GM23338 (cell line): ENCODE measurements at places on chromosomes 3 and 15. TPM values are rescaled to one million over a fixed set of nuclear protein-coding genes. Genes with fewer than 3 reads are reported as not detected.

The EPHB3 gene
- polyA plus RNA-seq: 0.54 and 0.57 TPM in 2 replicates

GRCh38 chr3:143170074-143170473 lies 50.5 kb downstream of the CHST2 start:
- DNase-seq: no peak
- no peak overlapping the region for H3K27ac ChIP-seq
- no peaks in the 10 kb centered on the region for H3K36me3 ChIP-seq
- peaks cover 4% of the 10 kb centered on the region for H3K4me1 ChIP-seq
- H3K4me3 ChIP-seq: no peak overlapping the region
- no peaks in the 10 kb centered on the region for H3K27me3 ChIP-seq

GRCh38 chr3:175192536-175192935 lies 333.4 kb downstream of the NAALADL2 start:
- no peaks in the 10 kb centered on the region for H3K4me1 ChIP-seq
- no peaks in the 10 kb centered on the region for H3K27me3 ChIP-seq
- no peaks in the 10 kb centered on the region for H3K36me3 ChIP-seq
- no peak for DNase-seq
- H3K27ac ChIP-seq: no peak overlapping the region

DNA sequence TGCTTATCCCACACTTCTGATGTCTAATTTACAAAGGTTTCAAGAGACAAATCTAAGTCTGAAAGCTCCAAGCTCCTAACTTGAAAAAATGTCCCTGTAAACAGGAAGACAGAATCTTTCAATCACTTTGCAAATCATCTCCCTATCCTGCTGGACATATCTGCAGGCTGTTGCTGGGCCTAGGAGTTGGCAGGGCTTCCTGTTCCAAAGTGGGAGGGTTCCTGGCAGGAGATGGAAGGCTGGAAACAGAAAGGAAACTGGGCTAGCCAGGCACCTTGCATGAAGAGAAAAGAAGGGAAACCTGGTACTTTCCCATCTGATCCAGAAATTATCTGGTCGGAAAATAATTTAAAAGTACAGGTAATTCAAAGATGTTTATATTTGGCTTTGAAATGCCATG lies 227.3 kb upstream of the IL12A start:
- H3K4me3 ChIP-seq: no peak overlapping the region
- H3K4me1 ChIP-seq: peaks cover 29% of the 10 kb centered on the region
- no peak overlapping the region for H3K27ac ChIP-seq
- DNase-seq: no peak
- H3K27me3 ChIP-seq: peaks cover 10% of the 10 kb centered on the region; the same call in 1 of the 2 replicates

- no peak overlapping the region for H3K27ac ChIP-seq
- no peaks in the 10 kb centered on the region for H3K27me3 ChIP-seq
- no peak overlapping the region for H3K4me3 ChIP-seq
Observed at GRCh38 chr3:126107957-126108675, 24.2 kb upstream of the SLC41A3 start.

GRCh38 chr3:68288085-68288484 lies 633.7 kb upstream of the SUCLG2 start:
- no peaks in the 10 kb centered on the region for H3K36me3 ChIP-seq
- DNase-seq: no peak
- no peaks in the 10 kb centered on the region for H3K27me3 ChIP-seq
- no peak overlapping the region for H3K27ac ChIP-seq
- H3K4me3 ChIP-seq: no peak overlapping the region

- no peaks in the 10 kb centered on the region for H3K4me1 ChIP-seq
- H3K36me3 ChIP-seq: no peaks in the 10 kb centered on the region
- no peak overlapping the region for H3K4me3 ChIP-seq
- no peaks in the 10 kb centered on the region for H3K27me3 ChIP-seq
Observed at GRCh38 chr3:25073423-25073822, 354.6 kb upstream of the RARB start.

DNA sequence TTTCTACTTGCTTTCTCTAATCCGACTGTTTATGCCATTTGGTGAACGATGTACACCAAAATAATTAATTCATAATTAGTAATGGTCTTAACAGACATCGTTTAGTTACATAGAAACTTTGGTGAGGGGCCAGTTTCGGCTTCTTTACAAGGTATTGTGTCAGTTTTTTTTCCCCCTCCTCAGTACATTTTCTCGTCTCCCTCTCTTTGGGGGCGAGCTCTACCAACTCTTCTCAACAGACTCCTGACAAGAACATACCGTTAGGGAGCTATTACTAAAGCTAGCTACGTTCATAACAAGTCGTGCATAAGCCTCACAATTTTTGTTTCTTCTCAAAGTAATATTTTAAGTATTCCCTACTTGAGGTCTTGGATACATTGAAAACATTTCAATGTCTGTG lies 1.4 kb downstream of the U2SURP start:
- peak overlapping the region; percentile 91; the same call in 1 of the 2 replicates for H3K27ac ChIP-seq
- peaks cover 21% of the 10 kb centered on the region for H3K4me1 ChIP-seq
- no peaks in the 10 kb centered on the region for H3K36me3 ChIP-seq

- peak; percentile 25 for DNase-seq
- no peaks in the 10 kb centered on the region for H3K36me3 ChIP-seq
- H3K27ac ChIP-seq: no peak overlapping the region
- H3K27me3 ChIP-seq: no peaks in the 10 kb centered on the region
Observed at GRCh38 chr15:94840794-94841783, 609.7 kb downstream of the MCTP2 start.

GRCh38 chr15:68595260-68595564 lies 16.4 kb downstream of the CORO2B start:
- H3K36me3 ChIP-seq: no peaks in the 10 kb centered on the region
- H3K27ac ChIP-seq: no peak overlapping the region
- H3K27me3 ChIP-seq: no peaks in the 10 kb centered on the region
- no peak overlapping the region for H3K4me3 ChIP-seq
- DNase-seq: no peak

The CP gene
- 2.3 and 3.6 TPM in 2 replicates for polyA plus RNA-seq

GRCh38 chr3:107931326-107931725 lies 159.5 kb downstream of the CD47 start:
- no peak overlapping the region for H3K4me3 ChIP-seq
- no peak overlapping the region for H3K27ac ChIP-seq
- DNase-seq: no peak
- no peaks in the 10 kb centered on the region for H3K36me3 ChIP-seq
- peaks cover 15% of the 10 kb centered on the region for H3K27me3 ChIP-seq

DNA sequence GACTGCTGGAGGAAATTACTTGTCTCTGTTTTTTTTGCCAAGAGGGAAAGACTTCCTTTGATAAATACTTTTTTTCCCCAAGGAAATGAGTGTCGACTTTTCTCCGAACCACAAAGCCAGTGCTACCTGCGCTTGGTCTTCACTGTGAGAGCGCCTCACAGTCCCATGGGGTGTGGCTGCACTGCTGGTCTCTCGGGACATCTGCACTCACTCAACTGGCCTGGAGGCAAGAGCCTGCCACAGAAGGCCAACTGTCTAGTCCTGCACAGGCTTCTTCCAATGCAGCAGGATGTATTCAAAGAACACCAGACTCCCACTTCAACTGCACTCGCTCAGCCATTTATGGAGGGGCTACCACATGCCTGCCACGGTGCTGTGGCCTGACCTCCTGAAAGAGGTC lies 40.6 kb upstream of the CGNL1 start:
- no peak overlapping the region for H3K4me3 ChIP-seq
- H3K4me1 ChIP-seq: no peaks in the 10 kb centered on the region
- H3K27me3 ChIP-seq: no peaks in the 10 kb centered on the region
- H3K27ac ChIP-seq: no peak overlapping the region
- no peaks in the 10 kb centered on the region for H3K36me3 ChIP-seq

- no peaks in the 10 kb centered on the region for H3K4me1 ChIP-seq
- no peak for DNase-seq
- peaks cover 69% of the 10 kb centered on the region for H3K36me3 ChIP-seq
- no peaks in the 10 kb centered on the region for H3K27me3 ChIP-seq
- no peak overlapping the region for H3K27ac ChIP-seq
Observed at GRCh38 chr3:52210550-52211046, 12.6 kb downstream of the ALAS1 start.

GRCh38 chr15:65286069-65286703 lies 497 bp downstream of the PARP16 start:
- no peaks in the 10 kb centered on the region for H3K36me3 ChIP-seq
- DNase-seq: peak; percentile 76
- H3K27me3 ChIP-seq: peaks cover 29% of the 10 kb centered on the region
- H3K4me1 ChIP-seq: peaks cover 14% of the 10 kb centered on the region

DNA sequence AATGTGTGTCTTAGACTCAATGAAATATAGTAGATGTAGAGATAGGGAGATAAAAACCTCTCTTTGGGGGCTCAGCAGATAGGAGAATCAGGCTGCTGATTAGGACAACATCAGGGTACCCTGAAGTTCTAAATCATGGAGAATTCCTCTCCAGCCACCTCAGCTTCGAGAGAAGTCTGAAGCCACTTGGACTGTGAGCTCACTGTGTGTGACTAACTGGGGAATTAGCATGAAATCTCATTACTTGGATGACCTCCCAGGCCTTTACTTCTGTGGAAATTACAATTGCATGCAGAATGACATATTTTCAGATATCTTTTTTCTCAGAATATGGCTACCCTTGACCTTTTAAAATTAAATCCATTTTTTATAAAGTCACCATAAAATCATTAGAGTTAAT lies 128.0 kb upstream of the MRPL3 start:
- no peaks in the 10 kb centered on the region for H3K4me1 ChIP-seq
- no peak for DNase-seq
- H3K4me3 ChIP-seq: no peak overlapping the region
- H3K27ac ChIP-seq: no peak overlapping the region

DNA sequence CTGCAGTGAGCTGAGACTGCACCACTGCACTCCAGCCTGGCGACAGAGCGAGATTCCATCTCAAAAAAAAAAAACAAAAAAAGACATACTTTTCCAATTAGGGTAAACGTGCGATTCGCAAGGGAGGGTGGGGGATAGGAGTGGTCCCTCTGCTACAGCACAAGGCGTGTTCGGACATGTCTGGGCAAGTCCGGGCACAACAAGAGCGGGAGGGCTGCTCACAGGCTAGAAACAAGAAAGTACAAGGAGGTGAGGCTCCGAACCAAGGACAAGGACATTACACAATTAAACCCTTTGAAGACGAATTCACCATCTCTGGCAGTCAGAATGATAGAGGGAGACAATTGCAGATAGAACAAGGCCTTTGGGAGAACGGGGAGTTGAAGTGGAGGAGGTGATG lies 32.2 kb upstream of the BCL2A1 start:
- H3K4me3 ChIP-seq: no peak overlapping the region
- H3K4me1 ChIP-seq: no peaks in the 10 kb centered on the region; the same call in 1 of the 2 replicates
- DNase-seq: peak; percentile 35
- H3K27me3 ChIP-seq: no peaks in the 10 kb centered on the region
- peak overlapping the region; percentile 82 for H3K27ac ChIP-seq

The HAPLN3 gene
- polyA plus RNA-seq: 21.4 and 22.7 TPM in 2 replicates

The NR1I2 gene
- 0.89 and 1.4 TPM in 2 replicates for polyA plus RNA-seq

The RFC4 gene
- 60.3 and 73.3 TPM in 2 replicates for polyA plus RNA-seq

- H3K36me3 ChIP-seq: no peaks in the 10 kb centered on the region
- H3K4me3 ChIP-seq: no peak overlapping the region
- no peak overlapping the region for H3K27ac ChIP-seq
- no peaks in the 10 kb centered on the region for H3K4me1 ChIP-seq
- DNase-seq: no peak
- H3K27me3 ChIP-seq: no peaks in the 10 kb centered on the region
Observed at GRCh38 chr3:177375316-177375715, 178.0 kb upstream of the TBL1XR1 start.

- H3K4me1 ChIP-seq: peaks cover 24% of the 10 kb centered on the region
- H3K36me3 ChIP-seq: no peaks in the 10 kb centered on the region
- no peak overlapping the region for H3K4me3 ChIP-seq
- DNase-seq: peak; percentile 50
Observed at GRCh38 chr3:112092496-112093179, 6.4 kb downstream of the C3orf52 start.

GRCh38 chr3:4731543-4732111 lies 238.5 kb downstream of the ITPR1 start:
- H3K27me3 ChIP-seq: no peaks in the 10 kb centered on the region
- no peak overlapping the region for H3K27ac ChIP-seq
- H3K4me3 ChIP-seq: no peak overlapping the region
- peaks cover 26% of the 10 kb centered on the region for H3K4me1 ChIP-seq
- DNase-seq: no peak

The SEMA6D gene
- polyA plus RNA-seq: 0.37 and 0.64 TPM in 2 replicates

DNA sequence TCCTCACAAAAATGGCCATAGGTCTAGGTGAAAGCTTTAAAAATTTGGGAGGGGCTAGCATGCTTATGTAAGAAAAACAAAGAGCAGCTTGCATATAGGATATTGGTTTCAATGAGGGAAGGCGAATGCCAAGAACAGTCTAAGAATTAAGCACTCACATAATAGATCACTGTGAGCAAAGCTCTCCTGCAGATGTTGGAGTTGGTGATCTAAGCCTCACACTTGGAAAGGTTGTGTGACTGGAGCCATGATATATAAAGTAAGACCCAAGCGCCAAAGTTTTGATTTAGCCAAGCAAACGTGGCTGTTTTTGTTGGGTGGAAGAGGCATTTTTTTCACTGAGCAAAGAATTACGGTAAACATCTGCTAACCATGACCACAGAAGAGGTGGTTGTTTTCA lies 237.5 kb downstream of the FOXP1 start:
- no peaks in the 10 kb centered on the region for H3K36me3 ChIP-seq
- no peak for DNase-seq
- H3K4me1 ChIP-seq: no peaks in the 10 kb centered on the region
- H3K27ac ChIP-seq: no peak overlapping the region
- H3K4me3 ChIP-seq: no peak overlapping the region

The ARL13B gene
- polyA plus RNA-seq: 13.8 and 17.1 TPM in 2 replicates

DNA sequence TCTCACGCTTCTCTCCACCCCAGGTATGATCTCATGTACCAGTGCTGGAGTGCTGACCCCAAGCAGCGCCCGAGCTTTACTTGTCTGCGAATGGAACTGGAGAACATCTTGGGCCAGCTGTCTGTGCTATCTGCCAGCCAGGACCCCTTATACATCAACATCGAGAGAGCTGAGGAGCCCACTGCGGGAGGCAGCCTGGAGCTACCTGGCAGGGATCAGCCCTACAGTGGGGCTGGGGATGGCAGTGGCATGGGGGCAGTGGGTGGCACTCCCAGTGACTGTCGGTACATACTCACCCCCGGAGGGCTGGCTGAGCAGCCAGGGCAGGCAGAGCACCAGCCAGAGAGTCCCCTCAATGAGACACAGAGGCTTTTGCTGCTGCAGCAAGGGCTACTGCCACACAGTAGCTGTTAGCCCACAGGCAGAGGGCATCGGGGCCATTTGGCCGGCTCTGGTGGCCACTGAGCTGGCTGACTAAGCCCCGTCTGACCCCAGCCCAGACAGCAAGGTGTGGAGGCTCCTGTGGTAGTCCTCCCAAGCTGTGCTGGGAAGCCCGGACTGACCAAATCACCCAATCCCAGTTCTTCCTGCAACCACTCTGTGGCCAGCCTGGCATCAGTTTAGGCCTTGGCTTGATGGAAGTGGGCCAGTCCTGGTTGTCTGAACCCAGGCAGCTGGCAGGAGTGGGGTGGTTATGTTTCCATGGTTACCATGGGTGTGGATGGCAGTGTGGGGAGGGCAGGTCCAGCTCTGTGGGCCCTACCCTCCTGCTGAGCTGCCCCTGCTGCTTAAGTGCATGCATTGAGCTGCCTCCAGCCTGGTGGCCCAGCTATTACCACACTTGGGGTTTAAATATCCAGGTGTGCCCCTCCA lies 19.1 kb downstream of the TYRO3 start:
- H3K4me1 ChIP-seq: no peaks in the 10 kb centered on the region

The REC114 gene
- not detected in 2 replicates for polyA plus RNA-seq

The CPA3 gene
- not detected in 2 replicates for polyA plus RNA-seq

The PP2D1 gene
- polyA plus RNA-seq: 0.40 and 0.42 TPM in 2 replicates

GRCh38 chr3:181710345-181711291 lies 1.1 kb upstream of the SOX2 start:
- 0 out of 2 replicates have a peak, but pooled peaks cover 2% of the 10 kb centered on the region for H3K27me3 ChIP-seq
- no peaks in the 10 kb centered on the region for H3K36me3 ChIP-seq
- DNase-seq: peak; percentile 94
- H3K27ac ChIP-seq: peak overlapping the region; percentile 96
- H3K4me1 ChIP-seq: peaks cover 34% of the 10 kb centered on the region
